ENCODE measurements at places on chromosomes 13 and 19.

DNA sequence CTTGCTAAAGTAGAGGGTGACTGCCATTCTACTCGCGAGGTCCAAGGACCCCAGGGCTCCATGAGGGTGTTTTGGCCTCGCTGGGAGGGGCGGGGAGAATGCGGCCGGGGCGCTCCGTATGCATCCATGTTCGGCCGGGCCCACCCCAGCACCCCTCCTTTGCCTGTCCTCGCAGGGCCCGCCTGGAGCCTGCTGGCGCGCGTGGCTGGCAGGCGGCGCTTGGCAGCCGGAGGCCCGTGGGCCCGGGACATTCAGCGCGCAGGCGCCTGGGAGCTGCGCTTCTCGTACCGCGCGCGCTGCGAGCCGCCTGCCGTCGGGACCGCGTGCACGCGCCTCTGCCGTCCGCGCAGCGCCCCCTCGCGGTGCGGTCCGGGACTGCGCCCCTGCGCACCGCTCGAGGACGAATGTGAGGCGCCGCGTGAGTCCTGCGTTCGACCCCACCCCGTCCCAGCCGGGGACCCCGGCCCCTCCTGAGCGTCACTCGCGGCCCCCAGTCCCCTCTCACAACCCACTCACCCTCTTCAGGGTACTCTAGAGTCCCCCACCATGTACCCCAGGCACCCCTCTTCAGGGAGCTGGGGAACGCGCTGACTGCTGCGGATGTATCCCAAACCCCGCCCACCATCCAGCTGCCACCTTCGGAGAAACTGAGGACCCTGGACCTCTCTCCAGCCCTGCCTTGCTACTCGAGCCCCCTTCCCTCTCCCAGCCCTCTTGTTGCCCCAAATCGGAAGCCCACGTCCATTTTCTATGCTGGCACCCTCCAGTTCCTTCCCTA is 4.1 kb downstream of the DLL3 start:
- DNase-seq, result peak; percentile 69

DNA sequence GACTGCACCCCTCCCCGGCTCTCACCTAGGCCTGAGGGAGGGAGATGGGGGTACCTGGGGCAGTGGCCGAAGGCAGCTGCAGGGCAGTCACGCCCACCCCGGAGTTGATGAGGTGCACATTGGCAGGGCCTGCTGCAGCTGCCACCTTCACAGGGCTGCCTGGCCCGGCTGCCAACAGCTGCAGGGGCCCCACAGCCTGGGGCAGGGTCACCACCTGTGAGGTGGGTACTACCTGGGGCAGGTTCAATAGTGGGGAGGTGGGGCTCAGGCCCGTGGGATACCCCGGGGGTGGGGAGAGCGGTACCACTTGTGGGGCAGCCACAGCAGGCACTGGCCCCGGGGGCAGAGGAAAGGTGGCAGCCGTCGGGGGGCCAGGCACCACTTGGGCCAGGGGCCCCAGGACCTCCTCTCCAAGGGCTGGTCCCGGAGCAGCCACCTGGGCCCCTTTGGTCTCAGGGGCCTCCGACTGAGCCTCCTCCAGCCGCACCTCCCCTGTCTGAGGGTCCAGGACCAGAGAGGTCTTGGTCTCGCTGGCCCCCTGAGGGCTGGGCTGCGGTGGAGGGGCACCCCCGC is 2.7 kb downstream of the SIX5 start:
- no peak for DNase-seq

GRCh38 chr19:29724102-29724641 is 9.1 kb upstream of the C19orf12 start:
- no peak for DNase-seq

DNA sequence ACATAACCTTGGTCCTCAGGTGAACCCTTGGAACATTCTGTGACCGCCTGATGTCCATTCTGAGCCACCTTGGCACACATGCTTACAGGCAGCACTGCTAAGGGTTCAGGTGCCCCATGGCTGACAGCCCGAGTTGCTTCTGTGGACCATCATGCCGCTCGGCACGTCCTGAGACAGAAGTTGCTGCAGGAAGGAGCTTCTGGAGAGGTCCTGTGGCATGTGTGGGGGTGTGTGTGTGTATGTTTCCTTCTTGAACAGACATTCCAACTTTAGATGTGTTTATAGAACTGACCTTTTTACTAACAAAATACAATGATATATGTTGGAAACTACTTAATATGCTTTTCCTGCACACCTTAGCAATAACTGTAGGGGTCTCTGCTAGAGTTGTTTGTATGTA is 4.8 kb upstream of the C1QTNF9 start:
- no peak for DNase-seq

DNA sequence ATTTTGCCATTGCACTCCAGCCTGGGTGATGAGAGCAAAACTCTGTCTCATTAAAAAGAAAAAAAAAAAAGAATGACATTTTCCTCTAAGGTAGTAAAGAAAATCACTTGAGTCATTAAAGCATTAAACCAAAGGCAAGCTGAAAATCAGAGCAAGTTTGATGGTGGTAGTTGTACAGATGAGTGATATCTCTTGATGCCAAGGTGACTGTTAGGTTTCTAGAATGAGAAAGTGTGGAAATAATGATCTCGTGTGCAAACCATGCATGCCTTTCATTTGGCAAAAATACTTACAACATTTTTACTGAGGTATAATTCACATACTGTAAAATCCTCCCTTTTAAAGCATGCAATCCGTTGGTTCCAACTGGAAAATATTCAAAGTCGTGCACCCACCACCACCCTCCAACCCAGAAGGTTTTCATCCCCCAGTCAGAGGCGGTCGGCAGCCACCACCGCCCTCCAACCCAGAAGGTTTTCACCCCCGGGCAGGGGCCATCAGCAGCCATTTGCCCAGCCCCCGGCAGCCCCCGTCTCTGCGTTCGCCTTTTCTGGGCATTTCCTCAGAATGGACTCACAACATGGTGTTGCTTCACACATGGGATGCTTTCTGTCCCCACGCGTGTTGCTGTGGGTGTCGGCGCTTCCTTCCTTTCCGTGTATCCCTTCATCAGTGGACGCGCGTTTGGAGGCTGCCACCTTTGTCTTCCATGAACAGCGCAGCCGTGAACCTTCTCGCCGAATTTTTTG is 90.2 kb downstream of the ATP11A start:
- DNase-seq, result peak; percentile 67

DNA sequence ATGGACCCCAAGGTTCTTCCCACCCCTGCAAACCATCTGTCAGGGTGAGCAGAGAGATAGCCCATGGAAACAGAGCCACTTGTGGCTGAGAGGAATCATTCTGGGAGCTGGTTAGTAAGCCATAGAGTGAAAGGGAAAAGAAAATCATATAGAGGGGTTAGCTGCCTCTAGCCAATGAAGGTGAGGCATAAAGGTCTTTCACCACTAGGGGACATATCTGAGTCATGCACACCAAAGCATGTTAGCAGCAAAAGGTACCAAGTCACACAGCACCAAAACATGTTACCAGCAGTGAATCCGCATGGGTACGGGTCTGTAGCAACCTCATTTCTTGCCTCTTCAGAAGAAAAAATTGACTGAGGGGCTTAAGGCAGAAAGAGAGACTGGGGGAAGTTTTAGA is 76.7 kb upstream of the ZNF43 start:
- DNase-seq, result no peak

GRCh38 chr13:101393140-101393539 is 23.2 kb downstream of the NALCN start:
- no peak for DNase-seq

- DNase-seq, result no peak
These were observed 1379.9 kb downstream of the UQCRFS1 start for GRCh38 chr19:27833031-27833430.

GRCh38 chr19:30004403-30004802 is 62.4 kb downstream of the URI1 start:
- DNase-seq, result no peak

DNA sequence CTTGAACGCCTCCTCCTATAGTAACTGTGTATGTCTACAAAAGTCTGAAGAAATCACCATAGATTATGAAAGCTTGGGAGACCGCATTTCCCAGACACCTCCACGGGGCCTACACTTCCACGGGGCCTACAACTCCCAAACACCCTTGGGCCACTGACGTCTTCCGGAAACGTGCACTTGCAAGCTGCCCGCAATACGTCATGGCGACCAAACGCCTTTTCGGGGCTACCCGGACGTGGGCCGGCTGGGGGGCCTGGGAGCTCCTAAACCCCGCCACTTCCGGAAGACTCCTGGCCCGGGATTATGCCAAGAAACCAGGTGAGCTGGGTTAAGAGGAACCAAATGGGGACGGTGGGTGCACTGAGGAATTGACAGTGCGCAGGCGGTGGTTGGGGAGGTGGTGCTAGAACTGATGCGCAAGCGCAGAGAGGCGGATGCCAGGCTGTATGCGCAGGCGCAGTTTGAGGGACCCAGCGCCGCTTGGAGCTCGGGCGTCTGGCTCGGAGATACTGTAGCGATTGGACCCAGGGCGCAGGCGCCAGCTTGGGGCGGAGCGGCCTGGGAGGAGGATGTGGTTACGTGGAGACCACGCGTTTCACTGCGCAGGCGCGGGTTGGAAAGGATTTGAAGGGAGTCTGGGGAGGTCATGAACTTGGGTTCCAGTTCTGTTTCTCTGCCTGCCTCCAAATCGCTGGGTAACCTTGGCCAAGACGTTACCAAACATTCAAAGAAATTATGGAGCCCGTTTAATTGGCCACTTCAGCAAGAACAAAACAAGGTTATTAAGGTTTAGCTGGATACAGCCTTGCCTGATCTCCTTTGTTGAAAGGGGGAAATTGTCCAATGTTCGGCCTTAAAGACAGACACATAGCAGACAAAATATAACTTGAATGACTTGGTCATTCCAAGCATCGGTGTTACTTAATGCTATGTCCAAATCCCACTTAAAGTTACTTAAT is at the start of gene MRPL54:
MRPL54 (plus strand) TSS at position 182 of the 959 bp plus-strand sequence; CDS start at position 201, 19 bp downstream.
- peak; percentile 99 for DNase-seq

DNA sequence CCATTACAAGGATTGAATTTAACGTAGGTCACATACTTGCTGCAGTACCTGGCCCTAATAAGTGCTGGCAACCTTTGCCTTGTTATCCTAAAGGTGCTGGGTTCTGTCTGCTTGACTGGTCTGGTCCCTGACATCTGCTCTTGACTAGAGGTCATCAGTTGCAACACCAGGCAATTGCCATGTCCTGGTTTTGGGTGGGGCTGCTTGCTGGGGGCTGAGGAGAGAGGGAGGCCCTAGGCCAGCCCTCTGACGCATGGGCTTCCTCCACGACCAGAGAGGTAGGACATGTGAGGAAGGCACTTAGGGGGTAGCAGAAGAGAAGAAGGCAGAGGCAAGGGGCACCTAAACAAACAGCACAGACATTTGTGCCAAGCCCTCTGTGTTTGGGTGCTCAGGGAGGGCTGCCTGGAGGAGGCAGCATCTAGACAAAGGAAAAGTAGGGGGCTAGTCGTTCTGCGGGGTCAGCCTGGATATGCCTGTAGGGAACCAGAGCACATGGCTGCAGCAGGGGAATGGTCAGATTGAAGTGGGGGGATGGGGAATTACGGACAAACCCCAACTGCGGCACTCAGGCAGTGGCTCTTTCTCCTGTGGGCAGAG is 21.7 kb downstream of the VSTM2B start:
- DNase-seq, result no peak

DNA sequence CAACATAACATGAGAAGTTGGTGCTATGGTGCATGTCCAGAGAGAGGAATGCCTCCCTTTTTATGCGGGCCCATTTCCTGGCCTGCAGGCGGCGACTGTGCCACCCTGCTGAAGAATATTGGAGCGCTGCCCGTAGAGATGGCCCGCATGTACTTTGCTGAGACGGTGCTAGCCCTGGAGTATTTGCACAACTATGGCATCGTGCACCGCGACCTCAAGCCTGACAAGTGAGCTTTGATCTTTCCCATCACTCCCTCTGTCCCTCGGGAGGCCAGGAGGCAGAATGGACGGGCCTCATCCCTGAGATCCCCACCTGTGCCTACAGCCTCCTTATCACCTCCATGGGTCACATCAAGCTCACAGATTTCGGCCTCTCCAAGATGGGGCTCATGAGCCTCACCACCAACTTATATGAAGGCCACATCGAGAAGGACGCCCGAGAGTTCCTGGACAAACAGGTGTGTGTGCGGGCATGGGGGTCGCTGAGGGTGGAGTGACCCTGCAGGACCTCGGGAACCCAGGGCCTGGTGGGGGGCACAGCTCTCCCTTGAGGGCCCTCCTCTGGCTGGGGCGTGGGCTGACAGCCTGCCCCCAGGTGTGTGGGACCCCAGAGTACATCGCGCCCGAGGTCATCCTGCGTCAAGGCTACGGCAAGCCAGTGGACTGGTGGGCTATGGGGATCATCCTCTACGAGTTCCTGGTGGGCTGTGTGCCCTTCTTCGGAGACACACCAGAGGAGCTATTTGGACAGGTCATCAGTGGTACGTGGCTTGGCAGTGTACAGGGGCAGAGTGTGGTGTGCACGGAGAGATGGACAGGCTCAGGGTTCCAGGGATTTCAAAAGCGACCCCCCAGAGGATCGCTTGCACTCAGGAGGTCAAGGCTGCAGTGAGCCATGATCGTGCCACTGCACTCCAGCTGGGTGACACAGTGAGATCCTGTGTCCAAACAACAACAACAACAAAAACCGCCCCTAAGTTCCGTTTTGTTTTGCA is 16.2 kb downstream of the DNASE2 start:
- no peak for DNase-seq

DNA sequence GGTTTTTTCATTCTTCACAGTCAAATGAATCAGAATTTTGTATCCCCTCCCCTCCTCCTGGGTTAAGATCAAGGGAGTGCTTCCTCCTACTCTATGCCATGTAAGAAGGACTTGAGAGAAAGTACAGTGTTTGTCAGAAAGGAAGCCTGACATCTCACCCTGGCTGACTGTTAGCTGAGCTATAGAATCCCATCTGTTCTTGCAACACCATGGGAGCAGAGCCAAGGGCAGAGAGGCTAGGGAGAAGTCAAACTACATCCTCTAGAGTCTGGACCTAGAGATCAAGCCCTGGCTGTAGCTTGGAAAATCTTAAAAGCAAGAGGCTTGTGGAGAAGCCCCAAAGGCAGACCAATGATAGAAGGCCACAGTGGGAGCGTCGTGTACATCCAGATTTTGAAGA is 145.9 kb downstream of the OLFM4 start:
- DNase-seq, result no peak

DNA sequence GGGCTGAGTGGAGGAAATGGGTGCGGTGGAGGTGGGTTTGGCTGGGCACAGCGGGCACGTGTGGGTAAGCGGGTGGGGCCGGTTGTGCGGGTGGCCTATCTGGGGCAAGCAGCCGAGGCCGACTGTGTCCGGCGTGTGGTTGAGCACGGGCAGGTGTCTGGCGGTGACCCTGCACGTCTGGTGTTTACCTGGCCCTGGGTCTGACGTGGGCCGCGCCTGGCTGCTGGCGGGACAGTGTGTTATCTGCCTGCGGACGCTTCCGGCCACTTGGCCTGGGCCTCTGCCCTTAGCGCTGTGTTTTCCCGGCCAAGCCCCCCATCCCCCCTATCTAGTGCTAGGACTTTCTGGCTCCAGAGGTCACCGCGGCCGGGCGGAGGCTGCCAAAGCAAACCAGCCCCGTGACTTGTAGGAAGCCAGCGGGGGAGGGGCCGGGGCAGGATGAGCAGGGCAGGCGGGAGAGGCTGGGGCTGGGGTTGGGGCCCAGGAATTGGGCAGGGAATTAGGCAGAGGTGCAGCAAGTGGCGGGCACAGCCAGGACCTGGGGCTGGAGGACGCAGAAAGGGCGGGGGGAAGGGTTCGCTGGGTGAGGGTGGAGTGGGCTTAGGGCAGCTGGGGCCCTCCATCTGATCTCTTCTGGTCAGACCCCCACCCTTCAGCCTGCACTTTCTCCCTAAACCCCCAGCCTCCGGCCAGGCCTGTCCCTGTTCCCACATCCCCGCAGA is 534 bp upstream of the HPN start:
- DNase-seq, result peak; percentile 49

Data from kidney tubule cell (primary cell).